HCT116 (cell line): ENCODE measurements at places on chromosomes 11 and 22.

- no peak for DNase-seq
These were observed 14.5 kb downstream of the CSRP3 start for GRCh38 chr11:19187114-19187832.

DNA sequence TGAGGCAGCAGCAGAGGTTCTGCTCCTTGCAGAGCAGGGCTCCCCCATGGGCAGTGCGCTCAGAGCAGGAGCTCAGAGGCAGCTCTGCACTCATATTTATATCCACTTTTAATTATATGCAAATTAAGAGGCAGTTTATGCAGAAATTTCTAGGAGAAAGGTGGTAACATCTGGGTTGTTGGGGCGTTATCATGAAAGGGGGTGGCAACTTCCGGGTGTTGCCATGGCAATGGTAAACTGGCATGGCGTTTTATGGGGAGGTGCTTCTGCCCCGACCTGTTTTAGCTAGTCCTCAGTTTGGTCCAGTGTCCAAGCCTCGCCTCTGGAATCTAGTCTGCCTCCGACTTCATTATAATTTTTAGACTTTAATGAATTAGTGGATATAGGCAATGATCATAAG, 1191.7 kb downstream of the TBC1D22A start:
- DNase-seq = no peak

DNA sequence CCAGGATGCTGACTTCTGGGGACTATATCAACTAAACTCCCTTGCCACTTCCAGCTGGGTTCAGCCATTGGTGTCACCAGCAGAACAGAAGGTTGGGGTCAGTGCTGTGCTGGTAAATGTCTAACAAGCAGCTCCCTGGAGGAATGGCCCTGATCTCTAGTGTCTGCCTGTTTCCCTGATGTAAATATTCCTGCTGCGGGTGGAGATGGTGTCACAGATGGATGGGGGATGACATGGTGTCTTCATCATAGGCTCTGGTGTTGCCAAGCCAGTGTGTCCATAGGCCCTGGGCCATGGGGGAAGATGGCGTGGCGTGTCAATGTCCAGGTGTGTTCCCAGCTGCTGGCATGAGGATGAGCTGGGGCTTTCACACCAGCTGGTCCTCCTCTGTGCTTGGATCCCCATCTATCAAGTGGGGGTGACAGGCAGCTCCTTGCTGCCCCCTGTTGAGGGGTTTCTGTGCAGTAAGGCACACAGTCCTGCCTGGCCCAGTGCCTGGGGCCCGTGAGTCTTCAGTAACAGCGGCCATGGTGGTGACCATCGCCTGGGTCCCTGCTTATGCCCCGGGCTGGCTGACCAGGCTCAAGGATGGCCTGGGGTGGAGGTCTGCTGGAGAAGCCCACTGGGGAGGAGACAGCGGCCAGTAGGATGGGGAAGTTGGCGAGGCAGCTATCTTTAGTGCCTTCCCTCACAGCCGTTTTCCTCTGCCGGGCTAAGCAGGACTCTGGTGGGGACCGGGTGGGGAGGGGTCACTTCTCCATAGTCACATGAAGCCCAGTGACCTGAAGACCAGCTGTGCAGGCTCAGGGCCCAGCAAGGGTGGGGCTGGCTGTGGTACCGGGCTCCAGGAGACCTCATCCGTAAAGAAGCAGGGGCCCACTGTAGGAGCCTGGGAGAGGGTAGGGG, 12.7 kb downstream of the RPL3 start:
- DNase-seq = no peak

DNA sequence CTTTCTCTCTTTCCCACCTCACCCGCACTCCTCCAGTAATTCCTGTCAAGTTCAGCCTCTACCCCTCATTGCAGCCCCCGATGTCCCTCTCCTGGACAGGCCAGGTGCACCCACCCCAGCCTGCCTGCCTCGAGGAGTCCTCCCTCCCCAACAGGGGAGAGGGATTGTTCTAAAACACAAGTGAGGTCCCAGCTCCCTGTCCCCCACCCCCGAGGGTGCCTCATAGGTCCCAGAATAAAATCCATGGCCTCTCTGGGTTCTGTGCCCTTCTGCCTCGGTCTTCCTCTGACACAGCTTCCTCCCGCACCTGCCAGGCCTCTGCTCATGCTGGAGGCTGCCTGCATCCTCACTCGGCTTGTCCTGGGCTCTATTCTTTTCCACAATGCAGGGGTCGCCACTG, 720.1 kb downstream of the BRD1 start:
- DNase-seq = no peak

DNA sequence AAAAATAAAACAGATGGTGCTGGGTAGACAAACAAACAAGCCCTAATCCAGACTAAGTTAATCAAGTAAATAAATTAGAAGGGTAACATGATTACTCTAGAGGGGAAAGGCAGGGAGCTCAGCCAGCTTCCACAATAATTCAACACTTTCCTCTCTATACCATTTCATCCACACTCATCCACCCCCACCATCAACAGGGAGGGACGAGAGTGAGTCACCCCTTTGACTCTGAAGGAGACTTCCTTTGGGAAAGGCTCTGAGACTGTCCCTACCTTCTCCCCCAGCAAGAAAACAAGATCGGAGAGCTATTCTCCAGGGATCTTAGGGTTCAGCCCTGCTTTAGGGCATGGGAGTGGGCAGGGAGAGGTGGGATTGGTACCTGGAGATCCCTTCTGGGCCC, 33.1 kb downstream of the TRIM66 start:
- DNase-seq = no peak

GRCh38 chr22:48407256-48407955, 1420.3 kb downstream of the BRD1 start:
- no peak for DNase-seq

- DNase-seq = no peak
These were observed 804 bp downstream of the APIP start for GRCh38 chr11:34915136-34916014.

DNA sequence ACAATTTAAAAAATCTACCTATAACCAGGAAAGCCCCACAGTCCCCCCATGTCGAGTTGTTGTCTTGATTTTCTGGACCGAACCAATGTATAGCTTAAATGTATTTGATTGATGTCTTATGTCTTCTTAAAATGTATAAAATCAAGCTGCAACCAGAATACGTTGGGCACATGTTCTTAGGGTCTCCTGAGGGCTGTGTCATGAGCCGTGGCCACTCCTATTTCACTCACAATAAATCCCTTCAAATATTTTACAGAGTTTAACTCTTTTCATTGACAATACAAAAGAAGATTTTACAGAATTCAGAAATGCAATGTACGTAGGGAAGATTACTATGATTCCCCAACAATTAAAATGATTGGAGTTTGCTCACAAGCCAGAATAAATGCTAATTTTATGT, 428.7 kb upstream of the RAG2 start:
- no peak for DNase-seq

- no peak for DNase-seq
These were observed 892.9 kb downstream of the OPCML start for GRCh38 chr11:132639403-132639802.

DNA sequence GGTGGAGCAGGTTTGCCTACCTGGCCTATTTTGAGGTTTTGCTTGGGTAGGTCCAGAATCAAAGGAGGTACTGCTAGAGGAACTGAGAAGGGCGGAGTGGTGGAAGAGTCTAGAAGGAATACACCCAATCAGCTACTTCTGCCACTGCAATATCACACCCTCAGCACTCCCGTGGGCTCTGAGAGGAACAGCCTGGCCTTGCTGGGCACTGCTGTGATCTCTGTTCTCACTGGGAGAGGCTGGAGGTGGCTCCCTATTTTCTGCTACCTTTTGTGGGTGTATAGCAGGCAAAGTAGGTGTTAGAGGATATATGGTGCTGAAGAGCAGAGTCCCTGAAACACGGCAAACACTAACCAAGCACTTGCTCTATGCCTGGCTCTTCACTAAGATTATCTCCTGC, 25.0 kb upstream of the IGSF22 start:
- DNase-seq = no peak
